ENCODE measurements at places on chromosomes 5 and 9. TPM values are rescaled to one million over a fixed set of nuclear protein-coding genes. Genes with fewer than 3 reads are reported as not detected.
A peak's percentile ranks its signal among the peaks of the same experiment; 100 is the strongest.

TMEM174 gene
- total RNA-seq: not detected

TMEM252 gene
- not detected for total RNA-seq

SLC34A1 gene
- total RNA-seq: not detected

PTGS1 gene
- total RNA-seq: 16.4 TPM

SEC24A gene
- total RNA-seq: 21.7 TPM

TXNDC8 gene
- not detected for total RNA-seq

- no peaks in the 10 kb centered on the region for H3K4me1 ChIP-seq
- H3K27ac ChIP-seq: no peak overlapping the region
- DNase-seq: no peak
- no peaks in the 10 kb centered on the region for H3K36me3 ChIP-seq
These were observed 48.4 kb downstream of the EXOSC2 start for GRCh38 chr9:130741831-130742449.

DNA sequence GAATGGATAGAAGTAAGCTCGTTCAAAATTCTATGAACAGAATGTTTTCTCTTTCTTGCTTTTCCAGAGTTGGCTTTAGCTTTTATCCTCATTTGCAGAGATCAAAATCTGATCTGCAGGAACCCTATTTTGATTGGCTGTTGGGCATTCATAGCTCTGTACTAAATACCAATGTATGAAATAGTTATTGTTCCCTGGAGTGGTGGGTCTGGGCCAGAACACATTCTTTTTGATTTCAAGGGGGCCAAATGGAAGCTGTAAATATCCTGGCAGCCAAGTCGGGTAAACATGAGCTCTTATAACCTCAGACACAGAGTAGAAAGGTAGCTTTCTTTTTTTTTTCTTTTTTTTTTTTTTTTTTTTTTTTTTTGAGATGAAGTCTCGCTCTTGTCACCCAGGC lies 241.5 kb downstream of the PDZD2 start:
- H3K4me1 ChIP-seq: peaks cover under 1% of the 10 kb centered on the region
- H3K27ac ChIP-seq: no peak overlapping the region
- H3K4me3 ChIP-seq: no peak overlapping the region
- no peak for DNase-seq

- no peak for DNase-seq
- no peaks in the 10 kb centered on the region for H3K36me3 ChIP-seq
- H3K27ac ChIP-seq: no peak overlapping the region
- no peaks in the 10 kb centered on the region for H3K27me3 ChIP-seq
These were observed 218.4 kb downstream of the CACNA1B start for GRCh38 chr9:138095813-138096518.

DNA sequence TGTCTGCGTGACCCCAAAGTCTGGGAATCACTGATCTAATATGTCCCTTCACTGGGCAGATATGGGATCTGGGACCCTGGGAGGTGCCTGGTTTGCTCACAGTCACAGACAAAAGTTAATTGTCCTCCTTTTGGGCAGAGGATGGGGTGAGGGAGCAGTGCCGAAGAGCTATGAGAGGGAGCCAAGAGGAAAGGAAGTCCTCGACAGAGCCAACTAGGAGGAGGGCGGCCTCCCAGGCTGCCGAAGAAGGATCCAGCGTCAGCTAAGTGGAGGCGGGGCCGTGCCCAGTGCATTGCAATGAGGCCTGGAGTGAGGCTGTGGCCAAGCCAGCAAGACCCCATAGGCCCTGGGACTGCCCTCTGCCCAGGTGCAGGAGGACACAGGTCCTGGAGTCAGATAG lies 11.4 kb downstream of the AIF1L start:
- H3K4me1 ChIP-seq: no peaks in the 10 kb centered on the region
- H3K4me3 ChIP-seq: no peak overlapping the region
- H3K27me3 ChIP-seq: no peaks in the 10 kb centered on the region
- DNase-seq: no peak
- H3K36me3 ChIP-seq: no peaks in the 10 kb centered on the region
- no peak overlapping the region for H3K27ac ChIP-seq

GRCh38 chr5:109942646-109943045 lies 252.9 kb downstream of the MAN2A1 start:
- H3K4me1 ChIP-seq: no peaks in the 10 kb centered on the region
- no peak overlapping the region for H3K4me3 ChIP-seq
- no peak for DNase-seq
- no peaks in the 10 kb centered on the region for H3K27me3 ChIP-seq

- no peaks in the 10 kb centered on the region for H3K36me3 ChIP-seq
- DNase-seq: no peak
- no peak overlapping the region for H3K4me3 ChIP-seq
- peak overlapping the region; percentile 30 for H3K27ac ChIP-seq
These were observed 19.7 kb downstream of the CAMSAP1 start for GRCh38 chr9:135887585-135888050.

- H3K36me3 ChIP-seq: peaks cover 66% of the 10 kb centered on the region
- H3K4me1 ChIP-seq: no peaks in the 10 kb centered on the region
- no peaks in the 10 kb centered on the region for H3K27me3 ChIP-seq
- no peak overlapping the region for H3K4me3 ChIP-seq
These were observed 169.0 kb downstream of the CDK5RAP2 start for GRCh38 chr9:120410925-120411501.

All from upper lobe of right lung (tissue), 1 donor.